ENCODE measurements at places on chromosomes 11 and 22.

DNA sequence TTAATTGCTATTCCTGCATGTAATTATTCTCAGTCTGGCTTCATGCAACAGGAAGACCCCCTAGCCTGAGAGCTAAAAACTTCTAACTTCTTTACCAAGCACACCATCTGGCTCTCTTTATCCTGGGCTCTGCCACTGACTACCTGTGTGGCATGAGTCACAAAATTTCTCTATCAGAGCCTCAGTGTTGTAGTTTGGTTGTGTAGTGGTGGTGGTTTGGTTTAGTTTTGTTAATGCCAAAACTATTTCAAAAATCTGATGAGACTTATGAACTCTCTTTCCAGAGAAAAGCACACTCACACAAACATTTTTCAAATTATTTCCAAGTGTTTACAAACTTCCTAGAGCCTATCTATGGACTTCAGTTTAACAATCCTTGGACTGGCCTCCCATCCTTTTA lies 7.5 kb upstream of the IL17RA start:
- no peak for DNase-seq

GRCh38 chr22:39746600-39747262 lies 146.8 kb downstream of the ENTHD1 start:
- DNase-seq = no peak

- no peak for DNase-seq
Observed at GRCh38 chr11:14026961-14027360, 64.4 kb downstream of the SPON1 start.

DNA sequence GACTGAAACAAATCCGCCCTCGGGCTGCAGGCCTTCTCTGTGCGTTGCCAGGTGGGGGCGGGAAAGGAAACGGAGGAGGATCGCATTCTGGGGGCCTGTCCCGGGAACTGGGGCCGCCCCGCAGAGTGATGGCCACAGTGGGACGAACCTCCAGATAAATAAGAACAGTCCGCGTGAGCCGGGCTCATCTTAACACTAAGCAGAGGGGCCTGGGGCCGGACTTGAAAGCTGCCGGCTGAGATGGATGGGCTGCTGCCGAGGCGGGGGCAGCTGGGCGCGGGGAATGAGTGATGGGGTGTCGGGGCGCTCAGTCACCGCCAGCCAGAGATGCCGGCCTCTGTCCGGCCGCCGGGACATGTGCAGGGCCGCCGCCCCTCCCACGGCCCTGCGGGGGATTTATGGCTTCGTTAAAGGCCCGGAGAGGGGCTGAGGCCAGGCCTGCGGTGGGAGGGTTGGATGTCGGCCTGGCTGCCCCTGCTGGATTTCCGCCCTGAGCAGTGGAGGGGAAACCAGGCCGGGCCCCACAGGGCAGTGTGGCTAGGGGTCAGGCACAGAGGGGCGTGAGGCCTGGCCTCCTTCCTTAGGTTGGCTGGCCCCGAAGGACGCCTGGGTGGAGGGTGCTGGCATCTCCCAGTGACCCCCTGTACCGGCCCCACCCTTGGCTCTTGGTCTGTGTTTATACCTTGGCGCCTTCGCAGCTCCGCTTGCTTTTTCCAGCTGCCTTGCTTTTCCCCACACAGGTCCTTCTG lies 45.3 kb upstream of the CD82 start:
- DNase-seq = no peak

- DNase-seq = no peak
Observed at GRCh38 chr11:299081-299891, at the start of gene IFITM5. Gene IFITM5, minus strand, starts transcription at chr11:299526. Its CDS starts 36 bp downstream, at chr11:299490.

- DNase-seq = peak; percentile 49
Observed at GRCh38 chr11:70176940-70177689, 26.0 kb upstream of the FADD start.

DNA sequence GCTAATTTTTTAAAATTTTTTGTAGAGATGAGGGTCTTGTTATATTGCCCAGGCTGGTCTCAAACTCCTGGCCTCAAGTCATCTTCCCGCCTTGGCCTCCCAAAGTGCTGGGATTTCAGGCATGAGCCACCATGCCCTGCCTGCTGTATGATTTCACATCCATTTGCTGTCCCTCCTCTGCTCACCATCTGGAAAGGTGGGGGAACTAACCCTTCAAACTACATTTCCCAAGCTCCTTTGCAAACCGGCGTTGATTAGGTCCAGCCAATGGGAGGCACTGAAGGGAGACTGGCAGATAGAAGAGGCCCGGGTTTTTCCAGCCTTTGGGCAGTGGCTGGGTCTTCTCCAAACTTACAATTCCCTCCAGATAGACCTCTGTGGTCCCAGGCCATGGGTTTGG lies 19.3 kb downstream of the RFPL1 start:
- DNase-seq = no peak

GRCh38 chr11:84140386-84141169 lies 854.4 kb upstream of the CCDC90B start:
- no peak for DNase-seq

DNA sequence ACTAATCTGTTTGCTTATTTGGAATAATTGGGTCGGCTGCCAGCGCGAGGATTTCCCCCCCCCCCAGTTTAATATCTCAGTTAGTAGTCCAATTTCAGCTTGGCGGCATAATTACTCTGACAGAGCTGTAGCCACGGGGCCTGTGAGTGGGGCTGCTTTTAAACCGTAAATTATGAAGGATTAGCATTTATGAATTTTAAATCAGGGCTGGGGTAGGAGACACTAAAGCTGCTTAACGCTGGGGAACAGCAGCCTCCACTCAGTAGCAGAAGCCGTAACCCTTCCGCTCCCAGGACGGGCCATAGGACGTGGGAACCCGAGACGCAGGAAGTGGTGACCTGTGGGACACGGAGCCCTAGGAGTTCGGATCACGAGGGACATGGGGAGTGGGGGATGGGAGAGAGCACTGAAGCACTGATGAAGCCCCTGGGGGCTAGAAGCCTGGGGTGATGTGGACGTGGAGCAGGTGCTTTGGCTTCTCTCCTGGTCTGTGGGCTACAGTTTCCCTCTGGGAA lies 66.2 kb upstream of the LMO1 start:
- DNase-seq = no peak

DNA sequence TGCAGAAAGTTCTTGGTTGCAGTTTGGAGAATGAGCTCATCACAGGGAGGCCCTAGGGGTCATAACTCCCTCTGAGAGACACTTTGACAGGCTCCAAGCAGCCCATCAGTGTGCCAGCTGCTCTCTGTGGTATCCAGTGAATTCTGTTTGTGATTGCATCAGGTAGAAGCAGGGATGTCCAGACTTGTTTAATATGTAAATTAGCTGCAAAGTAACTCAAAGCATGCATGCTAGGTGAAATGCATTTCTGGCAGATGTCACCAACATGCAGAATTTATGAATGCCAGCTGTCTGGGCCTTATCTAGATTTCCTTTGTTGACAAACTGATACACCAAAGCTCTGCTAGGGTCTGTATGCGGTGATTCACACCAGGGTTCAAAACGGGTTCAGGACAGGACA lies 123.6 kb upstream of the MTNR1B start:
- DNase-seq = no peak

- no peak for DNase-seq
Observed at GRCh38 chr11:7638710-7639642, 34.3 kb downstream of the CYB5R2 start.

DNA sequence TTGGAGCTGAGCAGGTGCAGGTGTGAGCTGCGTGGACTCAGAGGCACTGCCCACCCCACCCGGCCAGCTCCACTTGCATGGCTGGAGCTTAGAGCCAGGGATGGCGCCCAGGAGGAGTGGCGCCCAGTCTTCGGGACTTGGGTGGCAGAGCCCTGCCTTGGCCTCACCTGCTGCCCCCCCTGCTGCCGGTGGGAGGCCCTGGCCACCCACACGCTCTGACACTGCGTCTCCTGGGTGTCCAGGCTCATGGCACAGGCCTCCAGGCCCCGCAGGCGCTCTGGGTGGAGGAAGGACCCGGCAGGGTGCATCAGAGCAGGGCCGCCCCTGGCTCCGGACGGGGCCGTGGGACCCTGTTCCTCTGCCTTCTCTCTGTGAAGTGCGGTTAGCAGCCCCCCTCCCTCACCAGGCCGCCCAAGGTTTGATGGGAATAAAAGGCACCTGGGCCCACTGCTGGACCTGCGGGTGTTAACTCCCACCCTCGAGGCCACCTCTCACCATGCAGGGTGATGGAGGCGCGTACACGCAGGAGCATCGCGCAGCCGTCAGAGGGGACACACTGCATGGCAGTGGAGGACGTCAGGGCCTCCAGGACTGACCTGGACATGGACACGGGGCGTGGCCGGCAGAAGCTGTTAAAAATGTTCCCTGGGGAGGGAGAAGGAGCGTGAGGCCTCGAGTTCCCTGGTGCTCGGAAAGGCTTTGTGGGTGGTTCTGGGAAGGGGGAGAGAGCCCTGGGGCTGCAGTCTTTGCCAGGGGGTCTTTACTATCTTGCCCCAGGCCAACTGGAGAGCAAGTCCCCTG lies 11.8 kb downstream of the IL17REL start:
- DNase-seq = no peak

DNA sequence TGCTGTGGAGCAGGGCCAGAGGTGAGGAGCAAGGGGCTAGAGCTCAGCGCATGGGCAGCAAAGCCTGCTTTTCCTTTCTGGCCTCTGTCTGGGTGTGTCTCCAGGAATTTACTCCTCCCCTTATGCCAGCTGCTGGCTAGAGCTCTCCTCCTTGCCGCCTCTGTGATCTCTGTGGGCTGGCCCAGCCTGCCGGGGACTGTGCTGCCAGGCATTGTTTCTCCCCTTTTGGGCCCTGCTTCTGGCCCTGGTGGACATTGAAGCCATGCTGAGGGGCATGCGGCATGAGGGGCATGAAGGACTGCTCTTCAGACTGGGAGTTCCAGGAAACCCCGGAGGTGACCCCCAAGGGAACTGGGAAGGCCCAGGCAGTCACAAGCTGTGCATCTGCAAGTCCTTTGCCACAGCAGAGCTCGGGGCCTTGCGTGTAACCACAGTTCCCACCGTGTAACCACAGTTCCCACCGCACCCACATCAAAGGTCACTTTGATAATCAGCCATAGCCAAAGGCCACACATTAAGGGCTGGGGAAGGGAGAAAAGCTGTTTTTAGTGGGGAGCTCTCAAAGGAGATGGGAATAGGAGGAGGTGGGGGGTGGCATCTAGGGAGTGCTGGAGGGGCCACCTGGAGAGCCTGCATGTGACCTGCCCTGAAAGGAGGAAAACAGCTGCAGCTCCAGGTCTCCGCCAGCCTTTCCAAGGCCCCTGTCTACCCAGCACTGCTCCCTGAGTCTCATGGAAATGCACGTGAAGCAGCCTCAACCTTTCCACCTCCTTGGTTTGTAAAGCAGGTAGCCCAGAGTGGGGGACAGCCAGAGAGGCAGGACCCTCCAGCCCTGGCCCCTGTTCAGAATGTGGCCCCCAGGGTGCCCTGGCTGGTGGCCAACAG lies 62.3 kb downstream of the PPFIBP2 start:
- DNase-seq = no peak

GRCh38 chr22:35534091-35534490 lies 6.5 kb upstream of the RASD2 start:
- DNase-seq = no peak

DNA sequence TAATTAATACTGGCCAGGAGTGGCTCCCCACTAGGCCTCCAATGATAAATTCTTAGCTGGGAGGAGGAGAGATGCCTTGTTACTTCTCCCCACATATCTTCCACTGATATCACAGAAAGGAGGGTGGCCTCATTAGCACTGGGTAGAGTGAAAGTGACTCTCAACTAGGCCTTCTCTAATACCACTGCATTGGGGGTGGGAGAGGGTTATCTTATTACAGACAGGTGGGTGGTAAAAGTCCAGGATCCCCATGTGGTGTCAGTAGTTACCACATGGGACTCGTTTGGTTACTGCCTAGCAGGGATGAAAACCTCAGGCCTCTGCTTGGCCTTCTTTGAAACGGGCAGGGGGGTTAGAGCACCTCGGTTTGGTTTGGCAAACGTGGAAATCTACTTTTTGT lies 167.3 kb downstream of the UVRAG start:
- DNase-seq = no peak

GRCh38 chr11:32615422-32615821 lies 31.8 kb downstream of the EIF3M start:
- DNase-seq = no peak

Measured in effector memory CD8-positive, alpha-beta T cell (primary cell).